ENCODE measurements at places on chromosomes 2 and 18. TPM values are rescaled to one million over a fixed set of nuclear protein-coding genes. Genes with fewer than 3 reads are reported as not detected.

DNA sequence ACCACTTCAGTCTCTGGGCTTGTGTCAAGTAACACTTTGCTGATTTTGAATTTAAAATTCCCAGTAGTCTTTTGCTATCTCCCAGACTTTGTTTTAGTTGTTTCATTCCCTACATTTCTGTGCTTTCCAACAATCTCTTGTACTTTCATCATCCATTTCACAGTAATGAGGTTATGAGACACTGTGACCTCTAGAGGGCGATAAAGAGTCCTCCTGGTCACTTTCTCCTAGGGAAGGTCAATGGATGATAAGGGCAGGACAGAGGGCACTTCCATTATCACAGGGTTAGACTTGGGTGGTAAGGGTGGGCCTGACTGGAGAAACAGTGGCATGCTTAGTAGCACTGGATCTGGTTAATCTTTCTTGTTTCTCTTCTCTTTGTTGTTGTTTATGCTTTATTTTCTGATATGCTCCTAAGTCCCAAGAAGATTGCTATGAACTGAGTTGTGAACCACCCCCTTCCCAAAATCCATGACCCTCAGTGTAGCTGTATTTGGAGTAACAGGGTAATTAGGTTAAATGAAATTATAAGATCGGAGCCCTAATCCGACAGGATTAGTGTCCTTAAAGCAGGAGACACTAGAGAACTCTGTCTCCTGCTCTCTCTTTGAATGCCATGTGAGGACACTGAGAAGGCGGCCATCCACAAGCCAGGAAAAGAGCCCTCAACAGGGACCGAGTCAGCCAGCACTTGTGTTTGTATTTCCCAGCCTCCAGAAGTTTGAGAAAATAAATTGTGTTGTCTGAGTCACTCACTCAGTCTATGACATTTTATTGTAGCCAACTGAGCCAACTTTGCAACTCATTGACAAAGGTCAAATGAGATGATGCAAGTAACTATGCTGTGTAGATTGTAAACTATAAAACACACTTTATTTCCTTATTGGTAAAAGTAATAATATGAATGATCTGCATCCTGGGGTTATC lies 779.2 kb downstream of the CNTNAP5 start:
- DNase-seq = no peak

HAAO gene
- 8.2 TPM for total RNA-seq

MAL gene
- total RNA-seq = not detected

HYCC2 gene
- 13.4 TPM for total RNA-seq

NR4A2 gene
- 1.2 TPM for total RNA-seq

DNA sequence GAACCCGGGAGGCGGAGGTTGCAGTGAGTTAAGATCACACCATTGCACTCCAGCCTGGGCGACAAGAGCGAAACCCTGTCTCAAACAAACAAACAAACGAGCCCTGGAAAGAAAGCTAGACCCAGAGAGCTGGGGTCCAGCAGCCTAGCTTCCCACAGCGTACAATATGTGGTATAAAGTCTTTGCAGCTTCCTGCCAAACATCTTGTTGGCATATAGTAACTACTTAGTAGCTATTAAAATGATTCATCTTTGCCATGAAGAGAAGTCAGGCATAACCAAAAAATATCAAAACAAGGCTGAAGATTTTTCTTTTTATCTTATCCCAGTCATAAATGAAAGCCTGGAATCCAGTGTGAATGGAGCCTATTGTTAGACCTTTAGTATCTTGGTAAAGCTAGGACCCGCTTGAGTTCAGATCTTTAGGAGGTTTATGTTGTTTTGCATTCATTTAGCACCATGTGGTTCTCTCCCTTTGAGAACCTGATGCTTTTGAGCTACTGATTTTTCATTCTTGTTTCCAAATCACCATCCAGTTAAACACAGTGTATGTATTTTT lies 139.7 kb upstream of the NOSTRIN start:
- DNase-seq = no peak

PARD3B gene
- total RNA-seq = 24.9 TPM

GRCh38 chr18:51802569-51803428 lies 537.2 kb upstream of the DCC start:
- DNase-seq = no peak

- DNase-seq = no peak
Measured at GRCh38 chr2:18369760-18370159, 190.7 kb downstream of the RDH14 start.

GRCh38 chr2:172513935-172514586 lies 41.8 kb upstream of the PDK1 start:
- DNase-seq = no peak

CD207 gene
- total RNA-seq = not detected

- no peak for DNase-seq
Measured at GRCh38 chr2:11542275-11542819, 8.5 kb downstream of the GREB1 start.

GRCh38 chr2:171342067-171342413 lies 91.8 kb downstream of the METTL8 start:
- no peak for DNase-seq

DNA sequence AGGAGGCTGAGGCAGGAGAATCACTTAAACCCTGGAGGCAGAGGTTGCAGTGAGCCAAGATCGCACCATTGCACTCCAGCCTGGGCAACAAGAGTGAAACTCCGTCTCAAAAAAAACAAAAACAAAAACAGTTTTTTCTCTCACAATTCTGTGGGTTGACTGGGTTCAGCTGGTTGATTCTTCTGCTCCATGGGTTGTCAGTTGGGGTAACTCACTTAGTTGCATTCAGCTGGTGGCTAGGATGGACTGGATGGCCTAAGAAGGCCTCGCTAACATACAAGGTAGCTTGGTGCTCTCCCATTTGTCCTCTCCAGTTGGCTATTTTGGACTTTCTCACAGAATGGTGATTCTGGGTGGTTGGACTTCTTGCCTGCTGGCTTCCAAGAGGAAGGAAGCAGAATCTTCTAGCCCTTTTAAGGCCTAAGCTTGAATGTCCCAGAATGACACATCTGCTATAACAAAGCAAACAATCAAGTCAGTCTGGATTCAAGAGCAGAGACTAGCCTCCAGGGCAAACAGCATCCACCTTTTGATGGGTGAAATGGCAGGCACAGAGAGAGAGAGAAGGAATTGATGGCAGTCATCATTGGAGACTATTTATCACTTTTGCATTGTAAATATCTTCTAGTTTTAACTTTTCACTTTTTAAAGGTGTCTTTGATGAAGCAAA lies 17.9 kb downstream of the LAMA3 start:
- no peak for DNase-seq

- no peak for DNase-seq
Measured at GRCh38 chr18:21598726-21599584, 1.5 kb downstream of the ESCO1 start.

HRH4 gene
- not detected for total RNA-seq

- DNase-seq = no peak
Measured at GRCh38 chr2:33205693-33206434, 259.1 kb downstream of the LTBP1 start.

GRCh38 chr18:38318416-38318815 lies 752.8 kb upstream of the CELF4 start:
- no peak for DNase-seq

GRCh38 chr2:207802650-207803049 lies 32.9 kb upstream of the FZD5 start:
- DNase-seq = no peak

SP9 gene
- total RNA-seq = not detected

GRCh38 chr2:65420712-65421431 lies 11.5 kb downstream of the SPRED2 start:
- no peak for DNase-seq

- DNase-seq = no peak
Measured at GRCh38 chr2:222611684-222612083, 44.2 kb downstream of the FARSB start.

- no peak for DNase-seq
Measured at GRCh38 chr2:109727929-109728447, 66.1 kb upstream of the RGPD5 start.

CYP27A1 gene
- total RNA-seq = 4.7 TPM

CFC1 gene
- not detected for total RNA-seq

LIPT1 gene
- total RNA-seq = 3.6 TPM

DNA sequence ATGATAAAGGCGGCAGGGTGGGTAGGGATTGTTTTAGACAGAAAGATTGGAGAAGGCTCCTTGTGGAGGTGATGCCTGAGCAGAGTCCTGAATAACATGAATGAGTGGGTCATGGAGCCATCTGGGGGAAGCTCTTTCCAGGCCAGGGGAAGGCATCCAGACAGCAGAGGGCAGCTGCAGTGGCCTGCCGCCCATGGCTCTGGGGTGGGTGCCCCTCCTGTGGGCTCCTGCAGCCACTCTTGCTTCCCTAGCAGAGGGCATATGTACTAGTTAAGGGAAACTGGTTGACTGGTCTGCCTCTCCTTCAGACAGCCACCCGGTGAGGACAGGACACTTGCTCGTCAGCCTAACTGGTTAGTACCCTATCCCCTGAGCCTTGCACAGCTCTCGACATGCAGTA lies 46.5 kb upstream of the SLC1A4 start:
- no peak for DNase-seq

All from chondrocyte (in vitro differentiated cells).